ENCODE measurements at places on chromosomes 7 and 10.

DNA sequence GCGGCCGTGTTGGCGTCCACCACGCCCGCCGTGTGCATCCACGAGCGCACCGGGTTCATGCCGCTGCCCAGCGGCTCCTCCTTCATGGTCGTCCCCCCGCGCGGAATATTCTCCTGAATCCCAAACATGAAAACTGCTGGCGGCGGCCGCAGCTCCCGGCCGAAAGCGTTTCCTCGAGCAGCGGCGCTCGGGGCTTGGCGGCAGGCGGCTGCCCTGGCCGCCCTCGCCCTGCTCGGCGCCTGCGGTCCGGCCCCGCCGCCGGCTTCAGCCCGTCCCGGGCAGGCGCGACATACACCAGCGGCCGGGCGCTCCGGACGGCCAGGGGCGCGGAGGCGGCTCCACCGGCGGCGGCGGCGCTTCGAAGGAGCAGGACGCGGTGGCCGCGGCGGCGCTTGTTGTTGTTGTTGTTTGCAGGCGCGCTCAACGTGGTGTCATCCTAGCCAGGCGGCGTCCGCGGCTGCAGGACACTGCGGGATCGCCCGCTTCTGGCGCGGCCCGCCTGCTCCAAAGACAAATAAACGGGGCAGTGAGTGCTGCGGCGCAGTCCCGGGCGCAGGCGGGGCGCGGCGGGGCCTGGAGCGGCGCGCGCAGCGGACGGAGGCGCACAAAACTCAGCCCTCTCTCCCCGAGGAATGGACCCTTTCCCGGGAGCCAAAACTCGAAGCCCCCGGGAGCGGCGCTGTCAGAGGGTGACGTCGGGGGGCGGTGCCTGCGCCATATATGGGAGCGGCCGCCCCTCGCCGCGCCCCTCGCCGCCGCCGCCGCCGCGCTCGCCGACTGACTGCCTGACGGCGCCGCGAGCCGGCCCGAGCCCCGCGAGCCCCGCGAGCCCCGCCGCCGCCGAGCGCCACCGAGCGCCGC, at the start of gene EBF3:
TSS of gene EBF3 (minus strand) at position 634 of the 861 bp plus-strand sequence. CDS start at position 128, 506 bp downstream.
- peak; percentile 85 for DNase-seq

- DNase-seq: no peak
Observed at GRCh38 chr7:118590107-118590506, 365.6 kb downstream of the ANKRD7 start.

GRCh38 chr7:108063520-108063933, 60.6 kb upstream of the LAMB1 start:
- no peak for DNase-seq

DNA sequence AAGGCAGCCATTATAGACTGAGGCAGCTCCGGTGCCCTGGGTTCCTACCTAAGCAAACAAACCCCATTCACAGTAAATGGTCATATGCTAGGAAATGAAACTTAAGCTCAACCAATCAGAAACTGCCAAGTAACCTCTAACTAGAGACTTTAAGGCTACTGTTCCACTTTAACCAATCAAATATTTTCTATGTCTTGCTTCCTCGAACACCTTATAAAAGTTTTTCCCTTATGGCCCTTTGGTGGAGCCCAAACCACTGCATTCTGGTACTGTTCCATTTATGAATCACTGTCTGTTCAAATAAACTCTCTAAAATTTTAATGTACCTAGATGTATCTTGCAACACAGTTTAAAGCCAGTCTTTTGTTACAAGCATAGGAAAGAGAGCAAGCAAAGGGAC, 361.1 kb downstream of the HGF start:
- DNase-seq: no peak

DNA sequence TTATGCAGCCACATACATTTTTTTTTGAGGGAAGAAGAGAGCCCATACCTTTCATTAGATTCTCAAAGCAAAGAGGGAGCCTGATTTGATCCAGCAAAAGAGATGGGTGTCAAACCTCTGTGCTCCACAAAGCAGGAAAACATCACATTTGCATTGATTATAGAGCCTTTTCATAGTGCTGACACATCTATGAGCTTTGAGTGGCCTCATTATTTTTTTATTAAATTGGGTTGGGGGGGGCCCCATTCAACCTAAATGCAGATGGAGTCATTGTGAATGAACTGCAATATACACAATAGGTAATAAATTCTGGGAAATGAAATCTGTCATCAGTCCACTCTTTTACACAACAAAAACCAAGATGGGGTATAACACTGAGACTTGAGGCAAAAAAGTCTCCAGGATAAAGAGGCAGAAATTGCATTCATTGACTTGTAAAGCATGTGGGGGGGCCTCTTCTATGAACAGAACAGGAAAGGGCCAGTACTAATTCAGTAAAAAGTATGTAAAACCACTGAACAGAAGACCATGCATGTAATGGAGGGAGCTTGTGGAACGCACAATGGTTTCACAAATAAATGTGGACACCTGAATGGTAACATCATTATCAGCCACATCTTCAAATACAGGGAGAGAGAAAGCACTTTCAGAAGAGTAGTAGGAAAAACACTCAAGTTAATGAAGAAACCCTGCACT, 17.7 kb upstream of the ASB4 start:
- no peak for DNase-seq

DNA sequence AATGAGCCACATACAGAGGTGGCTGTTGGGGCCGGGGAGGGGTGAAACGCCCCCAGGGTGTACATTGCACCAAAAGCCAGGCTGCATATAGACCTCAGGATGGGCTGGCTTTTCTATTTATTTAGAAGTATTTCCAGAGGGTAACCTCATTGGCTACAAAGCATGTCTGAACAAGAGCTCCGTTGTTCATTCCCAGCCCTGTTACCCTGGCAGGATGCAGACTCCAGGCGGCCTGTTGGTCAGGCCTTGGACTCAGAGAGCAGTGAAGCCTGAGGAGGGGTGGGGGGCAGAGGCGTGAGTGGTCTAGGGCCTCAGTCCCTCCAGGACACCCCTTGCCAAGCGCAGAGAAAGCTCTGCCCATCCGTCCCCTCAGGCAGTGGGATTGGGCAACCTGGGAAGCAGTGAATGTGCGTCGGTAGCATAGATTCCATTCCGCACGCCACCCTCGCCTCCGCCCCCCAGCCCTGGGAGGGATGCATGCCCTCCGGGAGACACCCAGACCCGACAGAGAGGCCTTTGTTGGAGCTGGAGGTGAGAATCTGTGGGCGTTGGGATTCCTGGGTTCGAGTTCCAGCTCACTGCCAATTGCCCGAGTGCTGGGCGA, 41.9 kb downstream of the TCF7L2 start:
- no peak for DNase-seq

DNA sequence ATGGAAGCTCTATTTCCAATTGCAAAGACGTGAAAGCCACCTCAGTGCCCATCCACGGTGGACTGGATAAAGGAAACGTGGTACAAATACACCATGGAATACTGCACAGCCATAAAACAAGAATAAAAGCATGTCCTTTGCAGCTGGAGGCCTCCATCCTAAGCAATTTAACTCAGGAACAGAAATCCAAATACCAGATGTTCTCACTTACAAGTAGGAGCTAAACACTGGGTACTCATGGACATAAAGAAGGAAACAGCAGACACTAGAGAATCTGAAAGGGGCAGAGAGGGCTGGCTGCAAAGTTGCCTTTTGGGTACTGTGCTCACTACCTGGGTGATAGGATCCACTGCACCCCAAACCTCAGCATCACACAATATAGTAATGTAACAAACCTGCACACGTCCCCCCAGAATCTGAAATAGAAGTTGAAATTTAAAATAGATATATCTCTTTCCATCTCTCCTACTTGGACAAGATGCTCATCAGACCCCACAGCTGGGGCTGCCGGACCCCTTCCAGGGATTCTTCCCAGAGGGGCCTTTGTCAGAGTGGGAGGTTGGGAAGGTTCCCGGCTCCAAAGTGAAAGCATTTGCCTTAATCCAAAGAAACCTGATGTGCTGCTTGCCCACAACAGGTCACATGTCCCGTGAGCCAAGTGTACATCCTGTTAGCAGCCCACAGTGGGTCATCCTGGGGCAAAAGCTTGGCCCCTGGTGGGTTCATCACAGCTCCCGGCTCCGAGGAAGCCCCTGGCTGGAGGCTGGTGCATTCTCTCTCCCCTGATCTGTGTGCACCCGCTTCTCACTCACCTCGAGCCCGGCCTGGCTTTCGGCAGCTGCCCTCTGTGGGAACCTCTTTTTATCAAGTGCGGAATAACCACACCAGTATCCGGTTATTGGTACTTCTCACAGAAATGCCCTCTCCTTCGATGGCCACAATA, 172.3 kb upstream of the PPP2R2D start:
- no peak for DNase-seq

- DNase-seq: no peak
Observed at GRCh38 chr10:131871673-131872005, 29.2 kb upstream of the PPP2R2D start.

DNA sequence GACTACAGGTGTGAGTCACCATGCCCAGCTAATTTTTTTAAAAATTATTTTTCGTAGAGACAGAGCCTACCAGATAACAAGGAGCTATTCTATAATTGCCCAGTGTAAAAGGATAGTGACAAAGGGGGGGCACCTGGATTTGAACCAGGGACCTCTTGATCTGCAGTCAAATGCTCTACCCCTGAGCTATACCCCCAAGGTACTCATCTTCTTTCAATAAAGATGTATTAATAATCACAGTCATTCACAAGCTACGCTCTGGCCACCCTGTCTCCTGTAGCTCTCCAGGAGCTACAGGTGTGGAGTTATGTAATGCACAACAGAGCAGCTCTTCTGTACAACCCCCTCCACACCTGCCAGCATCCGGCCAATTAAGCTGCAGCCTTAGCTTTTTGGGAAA, 83.5 kb downstream of the ZNF777 start:
- no peak for DNase-seq

DNA sequence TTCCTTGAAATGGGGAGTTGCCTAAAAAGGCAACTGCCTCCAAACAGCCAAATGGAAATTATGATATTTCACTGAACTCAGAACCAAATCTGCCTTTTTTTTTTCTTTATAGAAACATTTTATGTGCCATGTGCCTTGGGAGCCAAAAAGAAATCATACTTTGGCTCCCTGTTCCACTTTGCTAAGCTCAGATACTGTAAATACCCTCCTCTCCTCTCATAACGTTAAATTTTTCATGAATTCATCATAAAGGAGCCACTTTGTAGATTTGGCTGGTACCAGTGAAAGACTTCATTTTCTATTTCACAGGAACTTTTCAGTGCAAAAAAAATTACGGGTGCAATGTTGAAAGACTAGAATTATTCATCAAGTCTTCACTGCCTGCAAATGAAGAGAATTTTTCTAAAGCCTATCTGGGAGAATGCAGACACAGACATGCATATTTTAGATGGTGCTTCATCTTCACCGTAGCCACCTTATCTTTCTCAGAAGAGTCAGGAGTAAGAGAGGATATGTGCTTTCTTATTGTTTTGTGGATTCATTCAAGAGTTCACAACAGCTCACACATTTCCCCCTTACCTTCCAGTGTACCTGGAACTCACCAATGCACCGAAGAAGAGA, 742.3 kb upstream of the GALNT17 start:
- no peak for DNase-seq

- DNase-seq: no peak
Observed at GRCh38 chr10:93656155-93656554, 43.8 kb downstream of the PDE6C start.

DNA sequence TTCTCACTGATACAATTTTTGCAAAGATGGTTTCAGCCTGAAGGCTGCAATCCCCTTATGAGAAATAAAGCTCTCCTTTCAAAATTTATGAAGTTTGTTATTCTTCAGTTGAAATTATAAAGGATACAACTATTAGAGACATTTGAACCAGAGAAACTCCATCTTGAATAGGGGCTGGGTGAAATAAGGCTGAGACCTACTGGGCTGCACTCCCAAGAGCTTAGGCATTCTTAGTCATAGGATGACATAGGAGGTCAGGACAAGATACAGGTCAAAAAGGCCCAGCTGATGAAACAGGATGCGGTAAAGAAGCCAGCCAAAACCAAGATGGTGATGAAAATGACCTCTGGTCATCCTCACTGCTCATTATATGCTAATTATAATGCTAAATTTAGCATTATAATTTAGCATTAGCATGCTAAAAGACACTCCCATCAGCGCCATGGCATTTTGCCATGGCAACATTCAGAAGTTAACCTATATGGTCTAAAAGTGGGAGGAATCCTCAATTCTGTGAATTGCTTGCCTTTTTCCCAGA, 22.4 kb upstream of the IFIT1B start:
- no peak for DNase-seq

DNA sequence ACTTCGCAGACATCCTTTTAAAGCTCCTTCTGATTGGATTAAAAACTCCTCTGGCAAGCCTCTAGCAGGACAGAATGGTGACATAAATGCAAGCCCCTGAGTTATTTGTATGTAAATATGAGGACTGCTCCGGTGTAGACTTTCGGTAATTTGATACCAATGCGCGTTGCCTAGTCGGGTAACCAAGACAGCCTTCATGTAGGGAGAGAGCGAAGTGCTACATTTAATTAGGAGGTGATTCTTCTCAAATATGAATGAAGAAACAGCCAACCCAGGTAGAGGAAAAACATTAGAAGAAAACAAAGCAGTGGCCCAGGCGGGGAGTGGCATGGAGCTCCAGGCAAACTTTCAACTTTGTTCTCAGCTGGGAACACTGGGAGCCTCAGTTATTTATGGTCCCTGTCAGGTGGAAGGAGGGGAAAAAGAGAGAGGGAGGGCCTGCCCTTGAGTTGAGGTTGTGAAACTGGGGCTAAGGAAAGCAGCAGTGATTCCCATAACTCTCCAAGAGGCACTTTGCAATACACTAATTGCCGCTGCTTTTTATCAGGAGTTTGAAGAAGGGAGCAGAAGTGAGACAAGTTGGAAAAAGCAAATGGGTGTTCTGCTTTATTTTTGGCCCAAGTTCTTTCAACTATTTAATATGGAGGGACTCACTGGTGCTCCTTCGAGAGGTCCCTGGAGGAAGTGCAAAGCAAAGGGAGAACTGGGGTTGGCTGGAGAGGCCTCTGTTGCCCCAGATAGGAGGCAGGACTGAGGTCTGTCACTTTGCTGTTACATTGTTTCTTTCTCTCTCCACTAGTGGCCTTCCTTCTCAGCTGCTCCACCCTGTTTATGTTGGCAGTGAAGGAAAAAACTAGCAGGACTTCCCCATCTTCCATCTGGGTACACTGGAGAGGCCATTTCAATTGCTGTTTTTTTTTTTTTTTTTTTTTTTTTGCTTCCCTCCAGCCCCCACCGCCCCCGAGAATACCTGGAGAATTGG, 234.6 kb upstream of the CCDC6 start:
- DNase-seq: no peak

DNA sequence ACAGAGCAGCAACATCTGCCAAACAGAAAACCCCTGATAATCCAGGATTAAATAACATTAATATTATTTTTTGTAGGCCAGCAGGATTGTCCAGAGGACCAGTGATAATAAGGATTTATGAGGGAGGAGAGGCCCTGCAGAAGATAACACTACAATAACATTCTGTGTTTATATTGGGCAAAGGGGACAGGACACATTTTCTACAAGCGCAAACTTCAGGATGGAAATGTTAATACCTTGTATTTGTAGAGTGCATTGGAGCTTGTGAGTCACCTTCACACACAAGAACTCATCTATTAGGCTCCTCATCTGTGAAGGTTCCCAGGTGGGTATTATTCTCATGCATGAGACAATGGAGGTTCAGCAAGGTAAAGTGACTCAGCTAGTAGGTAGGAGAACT, 51.0 kb downstream of the BAMBI start:
- DNase-seq: no peak

Measured in tibial nerve (tissue), 4 donors.